ENCODE measurements at places on chromosomes 12 and 14.

DNA sequence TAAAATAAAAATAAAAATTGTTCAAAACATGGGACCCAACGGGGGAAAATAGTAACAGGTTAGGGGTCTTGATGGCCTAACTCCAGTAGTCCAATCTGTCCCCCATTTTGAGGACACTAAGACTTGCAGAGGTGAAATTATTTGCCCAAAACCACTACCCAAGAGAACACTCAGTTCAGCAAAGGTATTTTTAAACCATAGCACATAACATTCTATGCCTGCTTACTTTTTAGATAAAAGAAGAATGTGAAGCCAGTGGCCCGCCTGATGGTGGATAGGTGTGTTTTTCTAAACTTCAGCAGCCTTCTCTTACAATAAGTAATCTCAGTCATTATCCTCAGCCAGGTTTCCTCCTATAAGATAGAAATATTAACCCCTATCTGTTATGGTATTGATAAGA is 45.5 kb downstream of the ZNF641 start:
- no peak for DNase-seq

DNA sequence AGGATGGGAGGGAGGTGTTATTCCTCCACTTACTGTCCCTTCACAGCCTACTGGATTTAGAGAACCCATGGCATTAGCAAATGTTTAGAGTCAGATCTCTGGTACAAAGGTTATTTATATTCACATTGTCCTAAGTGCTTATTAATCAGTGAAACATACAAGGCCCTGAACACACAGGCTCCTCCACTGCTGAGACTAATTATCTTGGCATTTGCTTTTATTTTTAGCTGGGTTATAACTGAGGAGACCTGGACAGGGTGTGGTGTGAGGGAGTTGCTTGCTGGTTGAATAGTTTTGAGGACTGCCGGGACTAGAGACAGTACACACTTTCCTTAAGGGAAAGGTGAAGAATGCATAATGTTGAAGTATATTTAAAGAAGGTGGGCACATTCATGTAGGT is 77.5 kb downstream of the FIGNL2 start:
- no peak for DNase-seq

DNA sequence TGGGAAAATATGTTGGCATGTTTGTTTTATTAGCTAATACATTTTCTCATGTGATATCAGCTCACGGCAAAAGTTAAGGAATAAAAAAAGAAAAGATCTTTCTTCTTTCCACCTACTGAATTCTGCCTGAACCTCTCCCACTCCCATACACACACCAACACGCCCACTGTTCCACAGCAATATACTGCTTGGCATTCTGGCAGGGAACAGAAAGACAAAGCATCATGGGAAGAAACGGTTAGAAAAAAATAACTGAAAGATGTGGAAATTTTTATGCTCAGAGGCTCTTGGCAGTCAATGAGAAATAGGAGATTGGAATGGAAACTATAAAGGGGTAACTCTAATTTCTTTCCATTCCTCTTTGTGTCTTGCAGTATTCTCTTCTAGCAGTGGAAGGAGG is 268.5 kb downstream of the FOXG1 start:
- no peak for DNase-seq

GRCh38 chr14:30708157-30708556 is 86.0 kb downstream of the SCFD1 start:
- DNase-seq = no peak

GRCh38 chr14:55349565-55349964 is 62.1 kb downstream of the ATG14 start:
- DNase-seq = no peak

- no peak for DNase-seq
These were observed 486.2 kb downstream of the DIO2 start for GRCh38 chr14:79724934-79725717.

- no peak for DNase-seq
These were observed 37.3 kb downstream of the SSH1 start for GRCh38 chr12:108819920-108820706.

DNA sequence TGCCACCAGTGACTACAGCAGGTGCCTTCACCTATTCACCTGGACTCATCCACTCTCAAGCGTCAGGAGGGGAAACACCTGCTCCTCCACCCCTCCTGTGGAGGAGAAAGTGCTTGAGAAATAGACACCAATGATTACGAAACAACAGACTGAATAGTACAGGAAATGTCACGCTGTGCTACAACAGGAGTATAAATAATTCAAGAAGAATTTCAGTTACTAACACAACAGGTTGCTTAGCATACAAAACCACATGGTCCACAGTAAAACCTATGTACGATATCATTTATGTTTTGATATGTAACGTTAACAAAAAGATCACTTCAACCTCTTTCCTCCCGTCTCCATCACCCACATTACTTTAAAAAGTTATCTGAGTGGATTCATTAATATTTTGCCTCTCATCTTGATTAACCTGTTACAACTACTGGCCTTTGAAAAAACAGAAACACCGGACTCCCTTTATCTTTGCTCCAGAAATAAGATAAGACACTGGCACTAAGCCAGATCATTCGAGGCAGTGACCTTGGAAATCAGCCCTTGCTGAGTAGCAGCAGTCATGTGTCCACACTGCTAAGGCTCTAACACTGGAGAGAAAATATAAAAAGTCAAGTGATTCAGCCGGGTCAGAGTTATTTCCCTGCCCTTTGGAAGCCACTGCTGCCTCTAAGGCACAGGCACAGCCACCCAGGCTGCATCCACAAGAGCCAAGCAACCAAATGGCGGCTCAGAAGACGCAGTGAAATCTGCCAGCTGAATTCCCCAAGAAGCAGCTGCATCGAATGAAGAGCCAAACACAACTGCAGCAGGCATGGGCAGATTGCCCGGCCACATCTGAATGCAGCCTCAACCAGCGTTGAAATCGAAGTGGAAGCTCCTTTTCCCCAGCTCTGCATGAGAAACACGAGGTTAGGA is 40.9 kb downstream of the NT5DC3 start:
- DNase-seq = no peak

DNA sequence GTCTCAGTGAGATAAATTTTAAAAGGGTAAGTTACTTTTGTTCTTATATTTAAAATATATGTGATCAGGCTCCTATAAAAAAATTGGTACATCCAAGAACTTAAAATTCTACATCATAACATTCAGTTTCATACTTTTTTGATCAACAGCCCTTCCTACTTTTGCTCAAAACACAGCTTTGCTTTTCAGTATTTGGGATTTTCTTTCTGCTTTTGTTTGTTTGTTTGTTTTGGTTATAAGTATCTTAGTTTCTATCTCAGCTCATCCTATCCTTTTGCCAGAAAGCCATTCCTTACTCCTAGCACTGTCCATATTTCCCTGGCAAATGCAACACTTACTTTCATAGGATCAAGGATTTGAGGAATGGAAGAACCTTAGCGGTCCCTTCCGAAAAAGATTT is 4.7 kb upstream of the PCED1B start:
- DNase-seq = no peak

- DNase-seq = no peak
These were observed 42.0 kb downstream of the GPATCH2L start for GRCh38 chr14:76193696-76194095.

- no peak for DNase-seq
These were observed 141.1 kb downstream of the SLC41A2 start for GRCh38 chr12:104816845-104817503.

GRCh38 chr14:37452323-37452722 is 142.7 kb downstream of the FOXA1 start:
- no peak for DNase-seq

GRCh38 chr12:98606359-98606988 is 13.0 kb downstream of the SLC25A3 start:
- no peak for DNase-seq

DNA sequence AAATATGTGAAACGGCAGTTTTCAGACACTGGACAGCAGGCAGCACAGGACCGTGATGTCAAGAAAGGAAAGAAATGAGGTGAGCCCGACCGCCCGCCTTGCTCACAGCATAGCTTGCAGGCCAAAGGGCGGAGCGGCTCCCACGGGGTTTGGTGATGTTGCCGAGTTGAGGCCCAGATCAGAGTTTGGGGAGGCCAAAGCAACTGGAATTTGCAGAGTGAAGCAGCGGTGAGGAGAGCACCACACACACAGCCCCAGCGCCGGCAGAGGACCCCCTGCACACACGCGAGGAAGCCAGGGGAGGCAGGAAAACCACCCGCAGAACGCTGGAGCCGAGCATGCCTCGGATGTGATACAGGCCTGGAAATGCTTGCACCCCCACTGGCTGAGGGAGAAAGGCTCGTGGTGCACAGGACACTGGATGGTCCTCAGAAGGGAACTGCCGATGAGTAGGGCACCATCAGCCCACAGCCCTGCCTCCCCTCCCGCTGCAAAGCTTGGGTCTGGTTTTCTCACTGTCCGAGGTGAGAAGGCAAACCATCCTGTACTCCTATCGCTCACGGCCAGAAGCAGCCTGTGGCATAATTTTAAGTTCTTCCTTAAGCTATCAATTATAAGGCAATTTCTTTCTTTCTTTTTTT is 25.7 kb upstream of the PLD4 start:
- DNase-seq = no peak

DNA sequence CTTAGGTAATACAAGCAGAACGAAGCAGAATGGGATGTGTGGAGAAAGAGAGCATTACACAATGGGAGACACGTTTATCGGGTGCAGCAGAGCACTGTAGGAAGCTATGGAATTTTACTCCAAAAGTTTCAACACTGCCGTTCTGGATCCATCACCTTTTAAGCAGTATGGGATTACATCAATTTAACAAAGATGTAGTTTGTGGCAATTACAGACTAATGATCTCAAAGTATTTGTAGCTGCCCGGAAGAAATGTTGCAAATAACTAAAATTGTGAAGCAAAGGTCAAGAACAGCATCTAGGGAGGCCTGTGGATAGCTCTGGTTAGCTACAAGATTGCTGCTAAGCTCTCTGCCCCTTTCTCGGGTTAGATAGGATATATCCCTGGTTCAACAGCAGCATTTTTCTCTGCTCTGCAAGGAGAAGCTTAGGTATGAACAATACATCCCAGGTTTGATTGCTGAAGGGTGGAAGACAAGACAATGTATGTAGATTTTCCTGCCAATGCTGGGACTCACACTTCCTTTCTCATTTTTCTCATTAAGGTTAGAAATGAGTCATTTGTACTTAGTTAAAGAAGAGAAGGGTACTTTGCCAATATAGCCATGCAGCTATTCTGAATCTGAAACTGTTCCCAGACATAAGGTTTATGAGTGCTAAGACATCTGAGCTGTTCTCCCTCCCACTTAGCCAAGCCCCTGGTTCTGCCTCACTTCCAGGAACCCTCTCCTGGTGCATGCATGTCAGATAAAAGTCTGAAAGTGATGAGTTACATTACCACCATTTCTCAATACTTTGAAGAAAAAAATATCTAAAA is 75.0 kb upstream of the HIF1A start:
- DNase-seq = no peak

- no peak for DNase-seq
These were observed 418.2 kb downstream of the ZFP36L1 start for GRCh38 chr14:68374682-68375081.

- no peak for DNase-seq
These were observed 7.1 kb upstream of the SMUG1 start for GRCh38 chr12:54195737-54196347.

- DNase-seq = no peak
These were observed 20.4 kb downstream of the TMTC1 start for GRCh38 chr12:29763301-29763683.

- DNase-seq = no peak
These were observed 195.4 kb downstream of the KIF26A start for GRCh38 chr14:104333646-104334423.

DNA sequence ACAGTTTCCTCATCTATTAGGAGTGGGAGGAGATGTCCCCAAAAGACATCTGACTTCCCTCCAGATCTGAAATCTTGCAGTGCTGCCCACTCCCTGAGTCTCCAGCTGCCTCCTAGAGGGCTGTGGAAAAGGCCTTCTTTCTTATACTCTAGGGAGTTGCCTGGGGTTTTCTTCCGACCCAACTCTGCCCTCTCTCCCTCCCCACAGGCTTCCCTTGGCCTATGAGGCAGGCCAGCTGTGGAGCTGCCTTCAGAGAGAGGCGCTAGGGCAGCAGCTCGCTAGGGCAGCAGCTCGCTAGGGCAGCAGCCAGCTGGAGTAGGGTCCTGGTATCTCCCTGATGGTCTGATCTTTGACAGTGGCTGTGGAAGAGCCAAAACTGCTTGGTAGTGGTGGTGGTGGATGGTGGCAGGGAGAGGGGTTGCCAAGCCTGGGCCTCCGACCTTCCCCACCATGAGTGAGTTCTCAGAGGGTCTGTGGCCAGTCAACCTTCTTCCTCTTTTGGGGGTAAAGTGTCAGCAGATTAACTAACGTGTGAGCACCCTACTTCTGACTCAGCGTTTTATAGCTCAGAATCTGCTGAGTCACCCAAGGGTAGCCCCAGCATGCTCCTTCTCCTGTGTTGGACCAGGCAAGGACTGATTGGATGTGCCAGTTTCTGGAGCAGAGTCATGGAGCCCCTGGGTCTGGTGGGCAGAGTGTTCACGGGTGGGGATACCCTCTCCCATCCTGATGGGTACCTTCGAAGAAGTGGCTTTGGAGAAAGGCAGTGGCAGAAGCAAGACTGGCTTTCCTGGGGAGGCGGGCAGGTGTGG is 2.3 kb downstream of the SLC48A1 start:
- DNase-seq = no peak

DNA sequence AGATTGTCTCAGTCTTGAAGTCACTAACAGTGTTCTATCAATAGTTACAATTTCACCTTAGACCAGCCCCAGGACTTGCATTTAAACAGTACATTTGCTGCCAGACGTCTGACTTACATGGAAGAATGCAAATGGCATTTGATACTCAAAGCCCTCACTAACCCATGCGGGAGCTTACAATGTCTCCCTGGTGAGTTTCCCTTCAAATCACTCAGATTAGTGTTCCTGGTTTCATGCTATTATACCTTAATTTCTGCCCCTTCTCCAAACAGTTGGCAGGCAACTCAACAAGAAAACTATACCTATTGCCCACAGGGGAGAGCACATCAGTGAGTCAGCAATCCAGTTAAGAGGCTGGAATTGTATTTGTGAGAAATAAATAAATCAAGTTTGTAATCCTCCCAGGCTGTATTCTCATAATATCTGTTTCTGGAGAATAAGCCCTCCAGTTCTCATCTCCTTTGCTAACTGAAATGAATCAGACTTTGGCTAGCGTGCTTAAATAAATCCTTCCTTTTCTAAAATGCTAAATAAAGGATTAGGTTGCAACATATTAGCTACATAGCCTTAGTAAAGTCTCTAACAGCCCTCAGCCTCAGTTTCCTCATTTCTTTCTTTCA is 23.7 kb downstream of the GSTZ1 start:
- DNase-seq = no peak

GRCh38 chr12:2311020-2311778 is 258.4 kb downstream of the CACNA1C start:
- no peak for DNase-seq

DNA sequence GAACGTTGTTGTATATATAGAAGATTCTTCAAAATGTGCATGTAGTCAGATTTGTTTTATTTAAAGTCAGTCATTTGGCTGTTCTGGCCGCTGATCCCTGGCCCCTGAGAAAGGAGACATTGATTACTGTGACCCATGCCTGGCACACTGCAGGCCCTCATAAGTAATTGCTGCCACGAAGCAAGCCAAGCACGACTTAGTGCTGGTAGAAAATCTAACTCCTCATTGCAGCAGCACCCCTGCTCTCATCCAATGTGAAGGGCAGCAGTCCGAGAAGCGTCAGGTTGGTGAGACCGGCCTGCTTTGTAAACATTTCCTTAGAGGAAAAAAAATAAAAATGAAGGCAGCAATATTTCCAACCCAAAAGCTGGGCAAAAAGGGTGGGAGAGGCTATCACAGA is 22.8 kb upstream of the TMTC2 start:
- DNase-seq = no peak

GRCh38 chr12:102958073-102958829 is 777 bp downstream of the ASCL1 start:
- no peak for DNase-seq
